Right ventricle myocardium inferior (tissue), 1 donor: ENCODE measurements at places on chromosomes 3 and 15.

GRCh38 chr15:62524848-62525247 is 359.8 kb upstream of the C2CD4B start:
- no peak for DNase-seq

GRCh38 chr3:169847896-169848295 is 21.8 kb downstream of the LRRC31 start:
- no peak for DNase-seq

DNA sequence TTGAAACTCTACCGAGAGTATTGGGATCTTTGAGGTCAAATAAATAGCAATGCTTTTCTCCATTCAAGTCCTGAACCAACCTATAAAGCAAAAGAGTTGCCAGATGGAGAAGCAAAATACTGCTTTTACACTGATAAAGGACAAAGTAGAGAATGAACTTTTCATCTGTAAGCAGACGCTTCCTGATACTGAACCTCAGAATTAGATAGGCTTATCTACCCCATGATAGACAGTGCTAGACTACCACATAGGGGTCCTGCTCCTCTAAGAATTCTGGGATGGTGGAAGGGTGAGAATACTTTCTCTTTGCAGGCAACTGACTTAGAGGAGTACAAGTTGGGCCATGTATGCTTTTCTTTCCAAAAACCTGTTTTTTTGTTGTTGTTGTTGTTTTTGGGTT is 9.5 kb downstream of the SAXO2 start:
- no peak for DNase-seq

- no peak for DNase-seq
These were observed 29.0 kb downstream of the CCDC80 start for GRCh38 chr3:112611752-112612515.

DNA sequence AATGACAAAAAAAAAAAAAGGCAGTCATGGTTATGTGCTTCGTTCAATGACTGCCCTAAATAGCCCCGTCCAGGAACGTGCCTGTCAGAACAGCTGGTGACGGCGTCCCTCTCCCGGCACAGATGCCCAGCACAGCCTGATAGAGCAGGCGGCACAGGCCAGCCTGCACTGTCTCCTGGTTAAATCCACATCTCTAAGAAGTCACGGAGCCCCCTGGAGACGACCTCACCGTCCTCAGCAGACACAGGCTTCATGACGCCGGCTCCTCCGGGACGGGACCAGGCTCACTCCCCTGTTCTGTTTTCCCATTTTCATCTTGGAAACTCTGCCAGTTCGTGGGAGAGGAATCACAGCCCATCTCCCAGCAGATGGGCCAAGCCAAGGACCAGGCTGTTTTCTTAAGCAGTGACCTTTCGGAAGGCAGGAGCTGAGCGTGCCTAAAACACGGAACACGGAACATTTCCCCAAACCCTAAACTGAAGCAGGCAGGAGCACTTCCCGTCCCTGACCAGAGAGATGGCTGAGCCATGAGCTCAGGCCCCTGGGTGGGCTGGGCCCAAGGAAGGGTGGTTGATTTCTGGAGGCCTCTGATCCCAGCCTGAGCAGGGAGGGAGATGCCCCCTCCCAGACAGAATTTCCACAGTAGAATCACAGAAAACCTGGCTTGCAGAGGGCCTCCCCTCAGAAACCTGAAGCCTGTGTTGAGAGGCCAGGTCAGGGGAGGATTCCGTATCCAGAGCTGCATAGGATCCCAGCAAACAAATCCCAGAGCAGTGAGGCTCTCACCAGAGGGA is 35.9 kb downstream of the ADCY5 start:
- DNase-seq: peak; percentile 79

GRCh38 chr3:180871901-180872300 is 40.6 kb upstream of the FXR1 start:
- DNase-seq: no peak

GRCh38 chr3:188598894-188599293 is 444.9 kb downstream of the LPP start:
- no peak for DNase-seq

DNA sequence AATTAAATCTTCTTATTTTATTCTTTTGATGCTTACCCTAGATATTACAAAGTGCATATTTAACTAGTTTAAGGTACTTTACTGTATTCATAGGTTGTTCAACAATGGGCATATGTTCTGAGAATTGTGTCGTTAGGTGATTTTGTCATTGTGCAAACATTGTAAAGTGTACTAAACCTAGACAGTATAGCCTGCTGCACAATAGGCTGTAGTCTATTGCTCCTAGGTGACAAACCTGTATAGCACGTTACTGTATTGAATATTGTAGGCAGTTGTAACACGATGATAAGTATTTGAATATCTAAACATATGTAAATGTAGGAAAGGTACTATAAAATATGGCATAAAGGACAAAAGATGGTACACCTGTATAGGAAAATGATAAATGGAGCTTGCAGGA is 100.7 kb downstream of the CACNA2D3 start:
- no peak for DNase-seq

DNA sequence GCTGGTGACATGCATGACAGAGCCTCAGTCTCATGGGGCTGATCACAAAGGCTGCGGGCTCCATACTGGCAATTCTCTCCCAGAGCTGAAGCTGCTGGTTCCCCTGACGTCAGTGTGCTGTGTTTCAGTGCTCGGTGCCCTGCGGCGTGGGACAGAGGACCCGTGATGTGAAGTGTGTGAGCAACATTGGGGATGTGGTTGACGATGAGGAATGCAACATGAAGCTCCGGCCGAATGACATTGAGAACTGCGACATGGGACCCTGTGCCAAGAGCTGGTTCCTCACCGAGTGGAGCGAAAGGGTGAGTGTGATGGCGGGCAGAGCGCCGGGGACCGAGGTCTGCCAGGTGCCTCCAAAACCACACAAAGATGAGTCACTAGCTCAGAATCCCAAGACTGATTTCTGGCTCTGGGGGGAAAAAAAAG is 62.0 kb upstream of the NR2E3 start:
- no peak for DNase-seq

- DNase-seq: no peak
These were observed 313.9 kb upstream of the CTNNB1 start for GRCh38 chr3:40885430-40885829.

- no peak for DNase-seq
These were observed 154.8 kb upstream of the LRIG1 start for GRCh38 chr3:66655671-66656070.

DNA sequence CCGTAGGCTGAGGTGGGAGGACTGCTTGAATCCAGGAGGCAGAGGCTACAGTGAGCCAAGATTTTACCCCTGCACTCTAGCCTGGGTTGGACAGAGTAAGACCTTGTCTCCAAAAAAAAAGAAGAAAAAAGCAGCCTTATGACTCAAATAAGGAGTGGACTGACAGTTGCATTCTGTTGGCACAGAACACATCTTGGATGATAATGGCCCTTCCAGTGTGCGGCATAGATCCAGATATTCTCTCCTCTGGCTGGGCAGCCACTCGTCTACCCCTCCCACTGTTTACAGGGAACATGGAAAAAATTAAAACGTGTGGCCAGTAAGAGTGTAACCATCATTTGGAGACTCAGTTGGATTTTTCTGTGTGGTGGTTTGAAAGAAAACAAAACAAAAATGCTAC is 118.6 kb upstream of the RNF7 start:
- no peak for DNase-seq

GRCh38 chr3:10471054-10471688 is 34.2 kb downstream of the ATP2B2 start:
- DNase-seq: peak; percentile 34

DNA sequence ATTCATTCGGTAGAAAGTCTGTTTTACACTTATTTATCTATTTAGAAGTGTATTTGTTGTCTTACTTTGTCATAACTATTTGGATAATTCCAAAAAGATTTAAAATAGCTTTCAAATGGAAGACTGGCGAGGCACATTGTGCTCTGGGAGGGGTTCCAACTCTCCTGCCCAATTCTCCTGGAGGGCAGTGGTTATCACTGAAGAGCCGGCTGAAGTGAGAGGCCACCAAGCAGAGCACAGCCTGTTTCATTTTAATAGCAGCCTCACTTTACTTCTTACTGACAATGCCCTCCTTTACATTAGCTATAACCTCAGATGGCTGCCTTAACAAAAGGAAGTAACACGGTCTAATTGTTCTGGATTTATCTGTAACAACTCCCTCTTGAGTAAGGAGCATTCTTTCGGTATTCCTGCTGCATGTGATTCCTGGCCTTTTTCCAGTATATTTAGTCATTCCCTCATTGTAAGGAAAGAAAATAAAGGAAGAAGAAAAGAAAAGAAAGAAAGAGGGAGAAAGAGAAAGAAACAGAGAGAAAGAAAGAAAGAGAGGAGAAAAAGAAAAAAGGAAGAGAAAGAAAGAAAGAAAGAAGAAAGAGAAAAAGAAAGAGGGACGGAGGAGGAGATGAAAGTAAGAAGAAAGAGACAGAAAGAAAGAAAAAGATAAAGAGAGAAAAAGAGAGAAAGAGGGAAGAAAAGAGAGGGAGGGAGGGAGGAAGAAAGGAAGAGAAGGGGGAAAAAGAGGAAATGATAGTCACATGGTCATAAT is 339.8 kb upstream of the WNT5A start:
- no peak for DNase-seq

- no peak for DNase-seq
These were observed 265.1 kb upstream of the NR2E3 start for GRCh38 chr15:71545223-71545760.

GRCh38 chr3:118932822-118933558 is 101.7 kb downstream of the IGSF11 start:
- no peak for DNase-seq

- no peak for DNase-seq
These were observed 3.9 kb upstream of the RNU6-1 start for GRCh38 chr15:67843571-67844387.

DNA sequence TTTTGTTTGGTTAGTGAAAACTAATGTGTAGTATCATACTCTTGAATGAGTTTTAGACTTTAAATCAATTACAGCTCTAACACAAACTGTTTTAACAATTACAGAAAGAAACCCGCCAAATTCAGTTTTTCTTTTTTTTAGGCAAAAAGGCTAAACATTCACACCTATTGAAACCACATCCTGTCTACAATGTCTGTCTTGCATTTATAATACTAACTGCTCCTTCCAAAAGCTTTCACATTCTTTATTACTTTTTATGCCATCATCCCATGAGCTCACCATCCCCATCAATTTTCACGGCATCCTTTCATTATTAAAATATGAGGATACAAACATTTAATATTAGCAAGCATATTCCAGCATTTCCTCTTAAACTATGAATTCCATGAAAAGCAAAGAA is 593.3 kb downstream of the FOXP1 start:
- no peak for DNase-seq
